Activated naive CD4-positive, alpha-beta T cell treated with anti-CD3 and anti-CD28 coated beads, Interleukin-2, amount 10 ng/mL, durations not matched to agents 5 hours and 36 hours (primary cell): ENCODE measurements at places on chromosomes 3 and 15. TPM values are rescaled to one million over a fixed set of nuclear protein-coding genes. Genes with fewer than 3 reads are reported as not detected.

Gene SERINC4
- 0.24 TPM for total RNA-seq

Gene ILDR1
- 0.10 TPM for total RNA-seq

Gene CPN2
- total RNA-seq, result not detected

Gene NOX5
- total RNA-seq, result not detected

Gene LRRC49
- total RNA-seq, result not detected

Gene RHOA
- 434 TPM for total RNA-seq

Gene ZKSCAN7
- 1.3 TPM for total RNA-seq

Gene FEM1B
- total RNA-seq, result 41.2 TPM
